ENCODE measurements at places on chromosomes 11 and 22. TPM values are rescaled to one million over a fixed set of nuclear protein-coding genes. Genes with fewer than 3 reads are reported as not detected.

- no peak for DNase-seq
Measured at GRCh38 chr11:67072295-67072694, 15.6 kb downstream of the RHOD start.

DNA sequence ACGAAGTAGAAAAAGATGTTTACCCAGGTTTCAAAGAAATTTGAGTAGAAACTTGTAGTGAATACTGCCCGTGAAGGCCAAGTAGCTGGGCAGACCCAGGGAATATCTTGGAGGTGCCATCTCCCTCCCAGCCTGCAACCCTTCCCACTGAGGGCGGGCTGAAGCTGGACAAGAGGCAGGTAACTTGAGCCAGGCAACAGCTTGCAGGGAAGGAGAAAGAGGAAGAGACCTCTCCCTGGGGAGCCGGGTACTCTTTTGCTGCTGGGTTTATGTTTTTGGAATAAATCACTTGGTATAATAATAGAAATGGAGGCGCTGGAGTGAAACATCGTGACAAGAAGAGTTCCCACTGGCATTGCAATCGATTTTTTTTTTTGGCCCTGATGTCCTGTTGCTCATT is 49.4 kb upstream of the JAM3 start:
- no peak for DNase-seq

SLC37A4 gene
- 23.5 TPM for polyA plus RNA-seq

OR10D3 gene
- polyA plus RNA-seq, result not detected

GAB4 gene
- not detected for polyA plus RNA-seq

BRSK2 gene
- polyA plus RNA-seq, result 0.51 TPM

RHOD gene
- 0.33 TPM for polyA plus RNA-seq

MYRF gene
- polyA plus RNA-seq, result 0.19 TPM

GRCh38 chr11:72482211-72482812 is 48.0 kb upstream of the CLPB start:
- DNase-seq, result peak; percentile 57

- no peak for DNase-seq
Measured at GRCh38 chr22:47388331-47388730, 625.9 kb downstream of the TBC1D22A start.

DNA sequence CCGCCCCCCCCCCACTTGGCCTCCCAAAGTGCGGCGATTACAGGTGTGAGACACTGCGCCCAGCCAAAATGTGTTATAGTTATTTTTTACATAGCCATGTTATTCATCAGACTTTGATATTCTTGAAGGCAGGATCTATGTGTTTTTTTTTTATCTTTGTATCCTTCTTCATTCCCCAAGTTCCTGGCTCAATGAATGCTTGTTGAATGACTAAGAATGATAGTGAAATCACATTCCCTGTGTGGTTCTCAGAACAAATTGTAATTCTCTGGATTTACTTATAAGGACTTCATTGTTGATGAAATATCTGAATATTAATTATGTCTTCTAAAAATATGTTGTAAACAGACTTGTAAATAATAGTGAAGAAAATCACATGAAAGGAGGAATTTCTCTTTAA is 33.5 kb downstream of the MMP7 start:
- DNase-seq, result no peak

MMP8 gene
- not detected for polyA plus RNA-seq

GRCh38 chr22:48396091-48396784 is 1431.4 kb downstream of the BRD1 start:
- no peak for DNase-seq

OR51B4 gene
- polyA plus RNA-seq, result 0.21 TPM

GRCh38 chr22:32469799-32470212 is 4.8 kb upstream of the FBXO7 start:
- no peak for DNase-seq

DNA sequence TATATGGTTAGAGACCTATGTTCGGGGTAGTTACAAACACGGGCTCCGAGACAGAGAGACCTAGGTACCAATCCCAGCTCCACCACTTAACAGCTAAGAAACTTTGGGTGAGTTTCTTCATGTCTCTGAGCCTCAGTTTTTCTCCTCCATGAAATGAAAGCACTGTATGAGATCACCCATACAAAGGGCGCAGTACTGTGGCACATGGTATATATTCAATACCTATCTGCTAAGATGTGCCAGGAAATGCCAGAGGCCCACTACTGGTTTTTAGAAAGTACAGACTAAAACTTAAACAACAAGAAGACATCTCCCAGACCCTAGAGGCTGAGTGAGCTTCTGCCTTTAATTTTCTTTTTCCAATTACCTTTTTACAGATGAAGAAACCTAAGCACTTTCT is 69.5 kb downstream of the SLC1A2 start:
- DNase-seq, result no peak
